ENCODE measurements at places on chromosomes 7 and 10. TPM values are rescaled to one million over a fixed set of nuclear protein-coding genes. Genes with fewer than 3 reads are reported as not detected.

The DYNC1I1 gene
- not detected for total RNA-seq

The ADAMTS14 gene
- total RNA-seq = 0.39 TPM

The GDF10 gene
- 0.11 TPM for total RNA-seq

The GIMAP6 gene
- total RNA-seq = 29.4 TPM
